DND-41 (cell line): ENCODE measurements at places on chromosomes 5 and 9.
A peak's percentile ranks its signal among the peaks of the same experiment; 100 is the strongest.

- H3K4me3 ChIP-seq = no peak overlapping the region
- DNase-seq = no peak
- no peaks in the 10 kb centered on the region for H3K36me3 ChIP-seq
- no peaks in the 10 kb centered on the region for H3K4me1 ChIP-seq
- H3K27ac ChIP-seq = no peak overlapping the region
Measured at GRCh38 chr5:6545770-6546690, 86.8 kb downstream of the NSUN2 start.

DNA sequence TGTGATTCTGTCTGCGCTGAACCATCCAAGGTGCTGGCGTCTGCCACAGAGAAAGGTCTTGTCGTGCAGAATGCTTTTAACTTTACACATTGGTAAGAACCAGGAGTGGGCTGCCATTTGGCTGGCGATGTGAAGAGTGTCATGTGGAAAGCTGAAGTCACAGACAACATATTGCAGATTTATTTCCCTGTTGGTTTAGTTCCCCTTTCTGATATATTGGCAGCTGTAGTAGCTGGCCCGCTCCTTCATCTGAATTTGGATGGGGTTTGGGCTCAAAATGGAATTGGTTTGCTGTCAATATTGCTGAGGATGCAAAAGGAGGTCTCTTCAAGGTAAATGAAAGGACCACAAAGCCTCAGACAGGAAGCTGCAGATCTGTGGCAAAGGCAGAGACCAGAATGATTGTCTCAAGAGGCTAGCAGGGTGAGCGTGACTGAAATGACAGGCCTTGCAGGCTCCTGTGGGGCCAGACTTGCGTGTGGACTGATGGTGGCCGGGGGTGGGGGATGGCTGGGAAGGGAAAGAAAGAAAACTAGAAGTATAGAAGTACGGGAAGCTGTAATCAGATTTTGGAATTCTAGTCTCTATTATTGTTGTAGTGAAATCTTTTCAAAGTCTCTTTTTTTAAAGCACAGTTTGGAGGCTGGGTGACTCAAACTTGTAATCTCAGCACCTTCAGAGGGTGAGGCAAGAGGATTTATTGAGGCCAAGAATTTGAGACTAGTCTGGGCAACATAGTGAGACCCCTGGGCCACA is 25.1 kb upstream of the CD180 start:
- H3K4me1 ChIP-seq = peaks cover 31% of the 10 kb centered on the region
- peak overlapping the region; percentile 65 for H3K27ac ChIP-seq

DNA sequence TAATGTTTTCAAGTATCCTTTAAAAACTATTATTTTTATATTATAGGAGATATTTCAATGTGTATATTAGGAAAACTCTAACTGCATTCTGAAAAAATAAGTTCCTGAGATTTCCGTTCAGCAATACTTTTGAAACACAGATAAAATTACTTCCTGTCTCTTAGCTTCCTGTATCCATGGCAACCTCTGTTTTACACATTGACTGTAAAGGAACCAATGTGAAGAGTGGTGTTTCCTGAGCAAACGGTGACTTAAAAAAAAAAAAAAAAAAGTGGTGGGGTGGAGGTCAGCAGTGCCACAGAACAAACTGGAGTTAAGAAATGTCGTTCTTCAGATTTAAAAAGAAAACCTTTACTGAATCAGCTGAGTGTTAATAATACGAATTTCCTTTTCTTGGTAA is at the start of gene LRRC70:
Gene LRRC70, plus strand, starts transcription at position 280 of the 400 bp plus-strand sequence. CDS start 620 bp downstream, outside the sequence.
- peak within 1 kb of the TSS; percentile 35; the same call in 1 of the 2 replicates for H3K27ac ChIP-seq
- peaks cover 10% of the 10 kb centered on the region for H3K36me3 ChIP-seq
- no peak within 1 kb of the TSS for H3K4me3 ChIP-seq
- H3K4me1 ChIP-seq = peaks cover 14% of the 10 kb centered on the region
- no peaks in the 10 kb centered on the region for H3K27me3 ChIP-seq
- DNase-seq = no peak

DNA sequence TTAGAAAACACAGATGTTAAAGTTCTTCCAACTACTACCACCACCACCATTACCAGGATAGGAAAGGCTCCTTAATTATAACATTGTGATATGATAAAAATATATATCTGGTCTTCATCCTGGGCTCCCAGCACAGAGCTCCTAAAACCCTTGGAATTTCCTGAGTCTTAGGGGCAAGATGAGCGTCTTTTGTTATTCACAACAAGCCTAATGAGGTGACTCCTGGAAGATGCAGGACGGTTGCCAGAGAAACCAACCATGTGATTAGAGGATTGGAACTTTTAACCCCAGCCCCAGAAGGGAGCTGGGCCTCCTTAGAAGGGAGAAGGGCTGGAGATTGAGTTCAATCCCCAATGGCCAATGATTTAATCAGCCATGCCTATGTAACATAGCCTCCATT is 148.0 kb upstream of the ADRA1B start:
- H3K27me3 ChIP-seq = no peaks in the 10 kb centered on the region
- no peak for DNase-seq

DNA sequence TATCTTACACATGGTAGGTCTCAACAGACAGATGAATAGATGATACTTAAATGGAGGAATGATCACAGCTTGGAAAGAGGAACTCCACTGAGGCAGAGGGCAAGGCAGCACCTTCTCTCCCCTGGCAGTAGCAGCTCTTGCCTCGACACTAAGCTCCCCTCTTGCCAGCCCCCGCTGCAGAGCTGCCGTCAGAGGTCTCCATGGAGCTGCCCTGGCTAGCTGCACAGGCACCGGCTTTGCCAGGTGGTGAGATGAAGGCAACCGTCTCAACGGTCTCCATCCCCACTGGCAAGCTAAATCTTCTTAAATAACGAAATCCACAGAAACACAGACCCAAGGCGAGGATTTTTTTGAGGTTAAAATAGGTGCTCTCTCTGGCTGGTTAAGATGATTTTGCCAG is 81.2 kb downstream of the CRB2 start:
- no peaks in the 10 kb centered on the region for H3K27me3 ChIP-seq
- no peak overlapping the region for H3K4me3 ChIP-seq
- no peak for DNase-seq

- no peak overlapping the region for H3K27ac ChIP-seq
- peak; percentile 13 for DNase-seq
- no peaks in the 10 kb centered on the region for H3K27me3 ChIP-seq
- no peaks in the 10 kb centered on the region for H3K36me3 ChIP-seq
- no peak overlapping the region for H3K4me3 ChIP-seq
Measured at GRCh38 chr9:38371495-38371894, 21.0 kb upstream of the ALDH1B1 start.

GRCh38 chr5:60149081-60149480 is 255.6 kb upstream of the PDE4D start:
- no peaks in the 10 kb centered on the region for H3K36me3 ChIP-seq
- H3K27ac ChIP-seq = no peak overlapping the region
- no peak overlapping the region for H3K4me3 ChIP-seq
- DNase-seq = no peak
- H3K4me1 ChIP-seq = no peaks in the 10 kb centered on the region

DNA sequence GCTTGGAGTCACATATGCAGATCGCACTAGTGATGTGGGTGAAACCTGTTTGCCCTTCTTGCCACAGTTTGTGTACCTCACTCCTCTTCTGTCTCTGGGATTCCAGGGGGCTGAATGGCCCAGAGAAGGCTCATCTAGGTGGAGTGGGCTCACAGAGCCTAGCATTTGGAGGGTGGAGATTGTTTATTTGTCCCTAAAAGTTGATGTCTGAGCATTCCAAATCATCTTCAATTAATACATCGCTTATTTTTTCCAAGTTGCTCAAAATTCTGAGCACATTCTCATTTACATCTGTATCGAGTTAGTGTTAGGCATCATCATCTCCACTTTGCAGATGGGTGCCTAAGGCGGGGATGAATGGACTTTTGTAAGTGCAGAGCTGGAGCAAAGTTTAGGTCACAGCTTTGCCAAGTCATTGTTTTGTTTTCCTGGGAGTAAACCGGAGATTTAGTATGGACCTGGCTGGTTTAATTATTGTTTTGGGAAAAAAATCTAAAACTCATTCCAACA is 2.0 kb downstream of the ABL1 start:
- H3K27ac ChIP-seq = no peak overlapping the region; the same call in 1 of the 2 replicates
- peak overlapping the region; percentile 74 for H3K4me3 ChIP-seq
- peaks cover 43% of the 10 kb centered on the region for H3K4me1 ChIP-seq
- no peaks in the 10 kb centered on the region for H3K27me3 ChIP-seq
- no peaks in the 10 kb centered on the region for H3K36me3 ChIP-seq
- DNase-seq = no peak

DNA sequence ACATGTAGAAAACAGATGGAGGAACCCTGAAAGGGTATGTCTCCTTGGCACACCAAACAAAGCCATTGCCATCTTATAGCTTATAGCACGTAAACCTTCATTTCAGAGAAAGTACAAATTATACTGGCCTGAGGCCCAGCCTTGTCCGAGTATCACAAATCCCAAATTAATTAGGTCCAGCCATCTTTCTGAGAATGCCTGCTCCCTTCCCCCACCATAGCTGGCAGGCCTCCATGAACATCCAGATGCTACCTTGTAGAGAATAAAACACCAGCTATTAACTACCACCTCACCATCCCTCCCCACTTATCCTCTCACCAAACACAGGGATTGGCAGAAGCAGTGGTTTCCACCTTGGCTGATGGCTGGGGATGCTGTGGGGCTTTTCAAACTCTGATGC is 224.0 kb downstream of the SPOCK1 start:
- no peak for DNase-seq
- no peak overlapping the region for H3K4me3 ChIP-seq
- no peak overlapping the region for H3K27ac ChIP-seq
- H3K36me3 ChIP-seq = no peaks in the 10 kb centered on the region

DNA sequence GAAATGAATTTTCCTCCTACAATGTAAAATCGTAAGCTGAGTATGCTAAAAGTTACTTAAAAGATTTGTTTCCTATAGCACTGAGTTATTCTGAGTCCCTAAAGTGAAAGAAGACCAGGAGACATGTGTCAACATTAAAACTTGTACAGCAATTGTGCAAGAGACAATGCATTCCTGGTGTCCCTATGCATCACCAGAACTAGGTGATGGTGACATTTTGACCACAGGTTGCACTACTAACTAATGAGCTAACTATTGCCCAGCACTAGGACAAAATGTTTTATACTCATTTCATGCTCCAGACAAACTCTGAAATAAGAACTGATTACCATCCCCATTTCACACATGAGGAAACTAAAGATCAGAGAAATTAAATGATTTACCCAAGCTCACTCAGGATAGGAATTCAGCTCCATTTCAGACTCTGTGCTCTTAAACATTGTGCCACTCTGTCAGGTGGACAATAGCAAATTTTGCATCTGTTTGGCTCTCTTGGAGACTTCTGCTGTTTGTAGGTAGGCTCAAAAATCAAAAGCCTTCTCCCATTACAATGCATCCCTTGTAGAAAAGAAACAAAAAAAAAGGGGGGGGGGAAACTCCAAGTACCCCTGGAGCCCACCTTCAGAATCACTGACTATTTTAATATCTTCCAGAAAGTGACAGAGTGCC is 269.2 kb downstream of the ACTL7B start:
- no peak overlapping the region for H3K27ac ChIP-seq
- no peak for DNase-seq
- peaks cover 3% of the 10 kb centered on the region for H3K27me3 ChIP-seq
- H3K4me3 ChIP-seq = no peak overlapping the region
- no peaks in the 10 kb centered on the region for H3K36me3 ChIP-seq

DNA sequence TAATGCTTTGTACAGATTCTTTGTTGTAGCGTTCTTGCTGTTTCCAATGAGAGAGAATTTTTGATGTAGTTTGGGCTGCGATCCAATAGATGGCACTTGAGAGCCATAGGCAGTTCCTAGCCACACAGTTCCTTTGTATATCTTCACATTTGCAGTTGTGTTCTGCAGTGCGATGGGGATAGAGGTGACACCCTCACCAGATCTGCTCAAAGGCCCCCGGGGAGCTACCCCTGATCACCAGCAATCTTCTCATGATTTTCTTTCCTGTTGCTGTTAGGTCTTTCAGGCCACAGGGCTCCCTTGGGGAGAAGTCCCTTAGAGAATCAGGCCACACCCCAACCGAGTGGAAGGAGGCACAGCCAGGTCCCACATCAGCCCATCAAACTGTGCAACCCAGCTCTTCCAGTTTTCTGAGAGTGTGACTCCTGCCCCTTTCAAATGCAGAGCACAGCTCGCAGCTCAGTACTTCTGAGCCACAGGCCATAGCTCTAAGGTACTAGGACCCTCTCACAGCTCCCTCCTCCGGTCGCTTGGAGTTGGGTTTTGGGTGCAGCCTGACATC is 353.7 kb downstream of the SLCO4C1 start:
- H3K4me3 ChIP-seq = no peak overlapping the region
- H3K27me3 ChIP-seq = no peaks in the 10 kb centered on the region
- peak; percentile 10 for DNase-seq
- H3K36me3 ChIP-seq = no peaks in the 10 kb centered on the region
- H3K27ac ChIP-seq = no peak overlapping the region

DNA sequence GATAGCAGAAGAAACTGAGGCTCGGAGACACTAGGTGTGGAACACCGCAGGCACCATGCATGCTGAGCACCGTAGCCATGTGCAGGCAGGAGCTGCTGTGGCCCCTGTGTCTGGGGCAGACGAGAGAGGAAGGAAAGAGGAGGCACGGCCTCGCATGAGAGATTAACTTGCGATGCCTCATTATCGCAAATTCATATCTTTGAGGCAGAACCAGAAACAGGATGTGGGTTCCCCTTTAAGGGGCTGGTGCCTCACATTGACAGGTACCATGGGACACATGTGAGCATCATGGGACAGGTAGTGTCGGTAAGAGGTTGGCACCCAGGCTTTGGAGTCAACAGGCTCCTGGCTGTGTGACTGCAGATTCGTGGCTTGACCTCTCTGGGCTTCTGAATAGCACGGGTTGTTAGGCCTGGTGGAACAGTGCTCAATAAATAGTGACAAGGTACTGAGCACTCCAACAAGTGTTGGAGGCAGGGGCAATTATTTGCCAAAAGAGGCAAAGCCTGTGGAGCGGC is 40.8 kb downstream of the NAIF1 start:
- H3K36me3 ChIP-seq = no peaks in the 10 kb centered on the region
- H3K4me1 ChIP-seq = peaks cover 43% of the 10 kb centered on the region
- peak overlapping the region; percentile 68 for H3K27ac ChIP-seq
- H3K4me3 ChIP-seq = no peak overlapping the region
- peak; percentile 73 for DNase-seq

- H3K36me3 ChIP-seq = peaks cover 40% of the 10 kb centered on the region
- peaks cover 25% of the 10 kb centered on the region for H3K4me1 ChIP-seq
- peak; percentile 31 for DNase-seq
- H3K4me3 ChIP-seq = no peak overlapping the region
- no peak overlapping the region; the same call in 1 of the 2 replicates for H3K27ac ChIP-seq
- H3K27me3 ChIP-seq = no peaks in the 10 kb centered on the region
Measured at GRCh38 chr5:133996683-133997252, 8.0 kb downstream of the VDAC1 start.
